ENCODE measurements at places on chromosomes 2 and 18. TPM values are rescaled to one million over a fixed set of nuclear protein-coding genes. Genes with fewer than 3 reads are reported as not detected.

Gene CRACDL
- 0.32 TPM for total RNA-seq

Gene ELAC1
- 4.5 TPM for total RNA-seq

Gene WDPCP
- 3.6 TPM for total RNA-seq

Gene IHH
- total RNA-seq: 0.12 TPM

Gene NEURL3
- 1.6 TPM for total RNA-seq

Gene ACADL
- 0.09 TPM for total RNA-seq

Gene HNMT
- total RNA-seq: 0.85 TPM

Gene LRP2
- not detected for total RNA-seq

Gene UGT1A4
- total RNA-seq: 0.05 TPM

Gene ANO7
- total RNA-seq: 1.7 TPM

Gene BCL11A
- total RNA-seq: 0.37 TPM

Gene PPP4R1
- 40.6 TPM for total RNA-seq

Gene IL1RL1
- 1.1 TPM for total RNA-seq

Gene CLHC1
- 1.3 TPM for total RNA-seq

Gene UBE2E3
- total RNA-seq: 78.0 TPM

Gene IL1F10
- total RNA-seq: not detected

Gene ADGRF3
- not detected for total RNA-seq

Gene MYO1B
- total RNA-seq: 56.1 TPM

Gene ARHGEF4
- total RNA-seq: 6.4 TPM

Gene TTN
- total RNA-seq: under 0.01 TPM

Gene CCDC74A
- 14.2 TPM for total RNA-seq

Gene OR6B2
- total RNA-seq: not detected

Gene C2orf92
- 1.1 TPM for total RNA-seq

Gene TNFAIP6
- total RNA-seq: 1.3 TPM

Gene ASXL3
- not detected for total RNA-seq

Gene ADCYAP1
- not detected for total RNA-seq

Gene SCTR
- not detected for total RNA-seq

Gene GALNT13
- 10.0 TPM for total RNA-seq

Gene RASGRP3
- 1.2 TPM for total RNA-seq

Gene TRIM43
- not detected for total RNA-seq

Gene KCNK3
- 1.7 TPM for total RNA-seq

Gene SFXN5
- 11.6 TPM for total RNA-seq

Gene SERPINB4
- total RNA-seq: not detected

Gene RNU2-63P
- not detected for total RNA-seq

Gene PKDCC
- 18.8 TPM for total RNA-seq

Gene CNRIP1
- 3.2 TPM for total RNA-seq

Gene BOLL
- total RNA-seq: not detected

Gene SH2D6
- 1.6 TPM for total RNA-seq

Gene PMAIP1
- total RNA-seq: 13.2 TPM

Gene IL36G
- total RNA-seq: not detected

Gene SLC5A7
- total RNA-seq: not detected

Gene SLC11A1
- total RNA-seq: 0.16 TPM

Gene KIF3C
- 52.5 TPM for total RNA-seq

Gene SEC11C
- 59.0 TPM for total RNA-seq

Gene TNFRSF11A
- total RNA-seq: 8.3 TPM

Gene CYP26B1
- total RNA-seq: 14.5 TPM

Gene PSTPIP2
- 0.23 TPM for total RNA-seq

Gene CDK15
- not detected for total RNA-seq

Gene TPO
- total RNA-seq: 0.20 TPM

Gene CFC1
- not detected for total RNA-seq

Gene SCN2A
- not detected for total RNA-seq

Data from A549 treated with RU486 at 1 μM for 4 hours (cell line).